Stimulated activated CD4-positive, alpha-beta T cell treated with anti-CD3 and anti-CD28 coated beads, Interleukin-4, amount 100 ng/mL, for 4 hours (primary cell): ENCODE measurements at places on chromosomes 5 and 9.

DNA sequence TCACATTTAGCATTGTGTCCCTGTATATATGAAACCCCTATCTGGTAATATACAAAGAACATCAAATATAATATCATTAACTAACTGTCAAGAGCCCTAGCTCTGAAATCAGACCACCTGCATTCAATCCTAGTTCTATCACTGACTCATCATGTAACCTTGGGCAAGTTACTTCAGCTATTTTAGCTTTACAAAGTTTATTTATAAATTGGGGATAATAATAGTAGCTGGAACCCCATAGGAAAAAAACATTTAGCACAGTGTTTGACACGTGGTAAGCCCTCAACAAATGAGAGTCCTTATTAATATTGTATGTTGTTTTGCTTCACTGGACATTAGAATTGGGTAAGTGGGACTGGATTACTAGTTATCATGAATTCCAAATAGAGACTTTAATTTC lies 157.5 kb downstream of the EBF1 start:
- no peak for DNase-seq

- no peak for DNase-seq
These were observed 34.0 kb downstream of the NKD2 start for GRCh38 chr5:1042626-1043025.

GRCh38 chr5:2737273-2738155 lies 14.0 kb downstream of the IRX2 start:
- DNase-seq = no peak

DNA sequence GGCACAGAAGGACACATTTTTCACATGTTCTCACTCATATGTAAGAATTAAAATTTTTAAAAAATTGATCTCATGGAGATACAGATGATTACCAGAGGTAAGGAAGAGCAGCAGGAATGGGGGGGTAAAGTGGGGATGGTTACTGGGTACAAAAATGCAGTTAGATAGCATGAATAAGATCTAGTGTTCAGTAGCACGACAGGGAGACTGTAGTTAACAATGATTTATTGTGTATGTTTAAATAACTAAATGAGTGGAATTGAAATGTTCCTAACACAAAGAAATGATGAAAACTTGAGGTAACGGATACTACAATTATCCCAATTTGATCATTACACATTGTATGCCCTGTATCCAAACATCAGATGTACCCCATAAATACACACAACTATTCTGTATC lies 15.2 kb upstream of the TGFBI start:
- no peak for DNase-seq

DNA sequence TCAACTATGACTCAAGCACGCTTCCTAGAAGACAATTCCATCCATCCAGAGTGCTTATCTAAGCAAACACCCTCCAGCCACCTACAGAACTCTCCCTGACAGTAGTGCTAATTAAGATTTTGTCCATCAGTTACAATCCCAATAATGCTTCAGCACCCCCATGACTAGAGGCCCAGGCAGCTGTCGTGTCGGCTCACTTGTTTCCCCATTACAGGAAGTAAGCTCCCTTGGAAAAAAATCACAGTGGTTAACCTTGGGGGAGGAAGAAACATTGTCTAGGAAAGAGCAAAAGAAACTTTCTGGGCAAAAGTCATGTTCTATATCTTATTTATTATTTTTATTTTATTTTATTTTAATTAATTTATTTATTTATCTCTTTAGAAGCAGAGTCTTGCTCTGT lies 108.8 kb upstream of the LPAR1 start:
- no peak for DNase-seq

- no peak for DNase-seq
These were observed 269.7 kb downstream of the MLLT3 start for GRCh38 chr9:20352591-20352990.

GRCh38 chr5:36646507-36647023 lies 40.2 kb downstream of the SLC1A3 start:
- DNase-seq = no peak

DNA sequence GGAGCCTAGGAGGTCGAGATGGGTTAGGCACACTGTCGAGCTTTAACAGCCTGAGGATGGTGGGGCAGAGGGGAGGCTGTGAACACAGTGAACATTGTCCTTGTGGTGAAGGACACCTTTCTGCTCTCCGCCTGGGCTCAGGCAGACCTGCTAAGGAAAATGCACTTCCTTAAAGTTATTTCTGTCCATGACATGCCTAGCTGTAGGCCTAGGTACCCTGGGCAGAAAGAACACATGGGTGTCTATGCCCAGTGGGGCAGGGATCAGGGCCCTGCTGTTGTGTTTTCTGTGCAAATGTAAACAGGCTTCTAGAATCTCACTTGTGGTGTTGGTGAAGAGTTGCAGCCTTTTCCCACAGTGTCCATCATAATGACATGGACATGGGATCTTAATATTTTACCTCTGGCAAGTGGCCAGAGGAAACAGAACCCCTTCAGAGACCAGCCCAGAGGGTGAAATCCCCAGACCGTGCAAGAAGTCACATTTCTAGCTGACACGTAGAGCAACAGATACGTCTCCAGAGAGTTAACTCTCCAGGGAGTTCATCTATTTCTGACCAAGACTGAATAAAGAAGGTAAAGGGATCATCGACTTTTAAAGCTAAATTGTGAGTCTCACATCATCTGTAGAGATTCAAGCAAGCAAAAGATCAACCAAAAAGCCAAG lies 79.2 kb downstream of the C9orf152 start:
- no peak for DNase-seq

DNA sequence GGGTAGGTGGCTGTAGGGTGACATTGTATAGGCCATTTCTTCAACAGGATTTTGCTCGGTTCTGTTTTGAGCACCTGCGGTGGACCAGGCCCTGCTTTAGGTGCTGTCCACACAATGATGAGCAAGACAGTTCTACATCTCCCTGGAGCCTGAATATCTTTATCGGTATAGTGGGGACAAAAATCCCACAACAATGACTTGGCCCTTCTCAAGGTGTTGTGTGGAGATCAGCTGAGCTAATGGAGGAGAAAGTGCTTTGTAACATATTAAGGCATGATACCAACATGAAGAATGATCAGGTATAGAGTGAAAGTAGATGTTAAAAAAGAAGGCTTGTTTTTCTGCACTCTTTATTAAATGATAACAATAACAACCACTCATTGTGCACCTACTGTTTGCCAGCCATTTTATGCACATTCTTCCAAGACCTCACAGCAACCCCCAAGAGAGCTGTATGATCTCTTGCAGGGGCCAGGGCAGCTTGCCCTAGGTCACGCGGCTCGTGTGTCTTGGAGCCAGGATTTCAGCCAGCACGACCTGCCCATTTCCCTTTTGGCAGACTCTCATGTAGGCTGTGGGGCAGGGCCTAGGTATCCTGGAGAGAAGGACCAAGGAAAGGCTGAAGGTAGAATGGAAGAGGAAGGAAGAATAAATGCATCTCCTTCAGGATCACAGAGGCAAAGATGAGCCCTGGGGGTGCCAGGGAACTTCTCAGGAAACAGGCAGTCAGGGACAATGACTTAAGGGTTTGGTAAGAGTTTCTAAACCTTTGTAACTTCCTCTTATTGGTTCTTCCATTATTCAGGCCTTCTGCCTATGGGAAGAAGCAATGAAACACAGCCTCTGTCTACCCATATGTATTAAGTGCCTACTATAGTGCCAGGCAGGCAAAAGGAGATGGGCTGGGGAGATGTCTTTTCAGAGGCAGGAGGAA lies 50.0 kb upstream of the PPARGC1B start:
- no peak for DNase-seq

- no peak for DNase-seq
These were observed 83.1 kb downstream of the JMY start for GRCh38 chr5:79318935-79319614.

GRCh38 chr5:132473668-132474067 lies 16.9 kb downstream of the IRF1 start:
- DNase-seq = peak; percentile 1

- DNase-seq = no peak
These were observed 1.8 kb downstream of the NFIB start for GRCh38 chr9:14311956-14312685.

GRCh38 chr5:92455011-92455410 lies 1071.9 kb upstream of the ARRDC3 start:
- DNase-seq = no peak

GRCh38 chr9:89362647-89363310 lies 44.5 kb downstream of the SECISBP2 start:
- DNase-seq = no peak

GRCh38 chr5:150061538-150061995 lies 24.8 kb downstream of the CSF1R start:
- no peak for DNase-seq

- DNase-seq = no peak
These were observed 23.3 kb upstream of the UGT3A2 start for GRCh38 chr5:36089989-36090388.

DNA sequence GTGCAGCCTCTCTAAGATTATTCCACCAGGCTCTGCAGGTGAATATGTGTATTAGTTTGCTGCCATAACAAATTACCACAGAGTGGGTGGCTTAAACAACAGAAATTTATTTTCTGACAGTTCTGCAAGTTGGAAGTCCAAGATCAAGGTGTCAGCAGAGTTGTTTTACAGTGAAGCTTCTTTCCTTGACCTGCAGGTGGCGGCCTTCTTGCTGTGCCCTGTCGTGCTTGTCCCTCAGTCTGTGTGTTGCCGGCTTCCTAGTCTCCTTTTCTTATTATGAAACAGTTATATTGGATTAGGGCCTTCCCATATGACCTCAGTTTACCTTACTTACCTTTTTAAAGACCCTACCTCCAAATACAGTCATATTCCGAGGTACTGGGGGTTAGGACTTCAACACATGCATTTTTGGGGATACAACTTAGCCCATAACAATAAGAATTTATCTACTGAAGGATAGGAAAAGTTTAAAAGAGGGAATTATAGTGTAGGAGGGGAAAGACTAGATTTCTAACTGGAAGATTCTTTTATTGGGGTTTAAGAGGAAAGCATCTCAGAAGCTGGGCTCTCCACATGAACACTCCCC lies 97.4 kb downstream of the OSTF1 start:
- DNase-seq = peak; percentile 34

DNA sequence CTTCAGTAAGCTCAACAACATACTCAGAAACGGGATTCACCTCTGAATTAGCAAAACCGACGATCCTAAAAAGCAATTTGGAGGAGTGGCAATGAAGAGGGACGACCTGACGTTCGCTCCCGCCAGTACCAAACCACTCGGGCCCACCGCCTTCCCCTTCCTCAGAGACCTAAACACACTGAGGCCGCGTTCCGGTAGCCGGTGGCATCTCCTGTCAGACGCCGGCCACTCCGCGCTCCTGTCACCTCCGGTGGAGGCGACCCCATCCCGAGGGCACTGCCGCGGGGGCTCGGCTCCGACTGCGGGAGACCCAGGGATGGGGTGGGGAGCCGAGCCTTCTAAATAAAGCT lies 617 bp downstream of the PPP6C start:
- DNase-seq = peak; percentile 20

DNA sequence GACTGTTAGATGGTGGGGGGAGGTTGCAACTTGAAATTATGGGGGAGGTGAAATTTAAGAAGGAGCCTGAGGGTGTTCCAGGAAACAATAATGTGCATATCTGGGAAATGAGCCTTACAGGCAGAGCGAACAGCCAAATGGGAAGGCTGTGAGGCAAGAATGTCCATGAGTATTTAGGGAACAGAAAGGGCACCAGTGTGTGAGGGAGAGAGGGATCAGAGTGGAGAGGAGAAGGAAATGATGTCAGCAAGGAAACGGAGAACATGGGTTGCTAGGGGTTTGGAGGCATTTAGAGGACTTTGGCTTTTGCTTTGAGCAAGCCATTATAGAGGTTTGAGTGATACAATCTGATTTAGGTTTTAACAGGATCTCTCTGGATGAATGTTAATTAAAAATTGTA lies 285.4 kb downstream of the TLE4 start:
- DNase-seq = no peak

- no peak for DNase-seq
These were observed 142.2 kb downstream of the MED27 start for GRCh38 chr9:131937451-131937850.

GRCh38 chr5:132653716-132654115 lies 4.3 kb upstream of the IL13 start:
- DNase-seq = no peak

- DNase-seq = no peak
These were observed 398.8 kb downstream of the ZSWIM6 start for GRCh38 chr5:61730866-61731265.

- no peak for DNase-seq
These were observed 1026.1 kb upstream of the DMAC1 start for GRCh38 chr9:8825585-8826147.

GRCh38 chr5:136311999-136312398 lies 53.3 kb downstream of the TRPC7 start:
- DNase-seq = no peak

DNA sequence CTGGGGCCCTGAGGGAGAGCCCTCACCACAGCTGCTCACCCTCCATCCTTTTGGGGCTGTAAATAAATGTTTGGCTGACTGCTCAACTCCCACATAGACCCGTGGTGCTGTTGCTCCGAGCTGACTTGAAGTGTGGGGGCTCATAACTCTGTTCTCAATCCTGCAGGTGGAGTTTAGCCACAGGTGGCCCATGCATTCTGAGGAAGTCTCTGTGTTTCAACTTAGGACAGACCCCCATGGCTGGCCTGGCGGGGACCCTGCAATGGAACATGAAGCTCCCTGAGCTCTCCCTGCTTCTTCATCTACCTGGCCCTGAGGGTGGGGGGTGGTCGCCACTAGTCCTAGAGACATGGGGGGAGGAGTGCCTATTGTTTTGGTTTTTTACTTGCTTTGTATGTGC lies 19.7 kb downstream of the NDUFS6 start:
- no peak for DNase-seq

DNA sequence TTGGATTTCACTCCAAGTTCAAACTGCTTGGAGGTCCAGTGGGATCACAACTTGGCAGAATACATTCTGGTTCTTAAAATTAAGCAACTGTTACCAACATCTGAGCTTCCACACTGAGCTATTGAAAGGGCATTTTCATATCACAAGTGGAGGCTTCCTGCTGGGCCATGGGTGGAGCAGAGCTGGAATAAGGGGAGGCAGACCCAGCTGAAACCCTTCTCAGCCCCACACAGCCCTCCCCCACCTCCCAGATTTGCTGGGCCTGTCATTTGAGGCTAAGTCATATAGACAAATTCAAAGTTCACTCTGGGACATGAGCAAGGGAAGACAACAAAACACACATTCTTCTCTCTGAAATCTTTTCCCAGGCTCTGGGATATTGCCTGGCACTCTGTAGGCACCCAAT lies 79.9 kb downstream of the ACTL7B start:
- no peak for DNase-seq

DNA sequence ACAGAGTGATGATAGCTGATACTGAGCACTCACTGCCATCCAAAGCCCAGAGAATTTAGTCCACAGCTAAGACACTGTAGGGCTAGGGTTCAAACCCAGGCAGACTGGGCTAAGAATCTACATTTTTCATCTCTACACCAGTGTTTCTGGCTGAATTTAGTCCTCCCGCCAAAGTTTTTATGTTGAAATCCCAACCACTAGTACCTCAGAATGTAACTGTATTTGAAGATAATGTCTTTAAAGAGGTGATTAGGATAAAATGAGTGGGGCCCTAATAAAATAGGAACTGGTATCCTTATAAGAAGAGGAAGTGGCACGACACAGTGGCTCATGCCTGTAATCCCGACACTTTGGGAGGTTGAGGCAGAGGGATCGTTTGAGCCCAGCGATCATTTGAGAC lies 4.3 kb downstream of the GNA14 start:
- no peak for DNase-seq
